Glutamatergic neuron (in vitro differentiated cells): ENCODE measurements at places on chromosomes 3 and 15.

- DNase-seq: no peak
Measured at GRCh38 chr15:55989383-55989782, 4.0 kb downstream of the NEDD4 start.

DNA sequence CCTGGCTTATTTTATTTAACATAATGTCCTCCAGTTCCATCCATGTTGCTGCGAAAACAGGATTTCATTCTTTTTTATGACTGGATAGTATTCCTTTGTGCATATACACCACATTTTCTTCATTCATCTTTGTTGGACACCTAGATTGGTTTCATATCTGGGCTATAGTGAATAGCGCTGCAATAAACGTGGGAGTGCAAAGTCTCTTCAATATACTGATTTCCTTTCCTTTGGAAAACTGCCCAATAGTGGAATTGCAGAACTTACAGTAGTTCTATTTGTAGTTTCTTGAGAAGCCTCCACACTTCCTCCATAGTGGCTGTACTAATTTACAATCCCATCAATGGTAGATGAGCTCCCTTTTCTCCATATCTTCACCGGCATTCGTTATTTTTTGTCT, 72.5 kb upstream of the KLHL25 start:
- DNase-seq: no peak

- no peak for DNase-seq
Measured at GRCh38 chr3:174333640-174334039, 525.5 kb upstream of the NAALADL2 start.

GRCh38 chr3:179227349-179227748, 23.6 kb downstream of the KCNMB3 start:
- DNase-seq: no peak

- DNase-seq: no peak
Measured at GRCh38 chr15:50452927-50453326, 28.7 kb downstream of the USP8 start.

DNA sequence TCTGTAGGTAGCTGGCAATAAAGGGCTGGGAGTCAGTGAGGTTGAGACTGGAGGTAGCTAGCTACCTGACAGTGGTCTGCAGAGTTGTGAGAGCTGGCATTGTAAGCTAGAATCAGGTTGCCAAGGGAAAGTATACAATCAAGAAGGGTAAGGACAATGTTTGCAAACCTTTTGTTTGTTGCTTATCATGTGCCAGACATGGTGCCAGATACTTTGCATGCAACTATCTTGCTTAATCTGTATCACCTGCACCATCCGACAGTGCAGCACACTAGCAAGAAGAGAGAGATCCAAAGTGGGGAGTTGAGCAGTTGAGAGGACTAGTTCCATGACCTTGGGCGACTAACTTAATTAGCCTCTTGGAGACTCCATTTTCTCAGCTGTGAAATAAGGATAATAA, 236.4 kb downstream of the PDCD6IP start:
- DNase-seq: no peak

DNA sequence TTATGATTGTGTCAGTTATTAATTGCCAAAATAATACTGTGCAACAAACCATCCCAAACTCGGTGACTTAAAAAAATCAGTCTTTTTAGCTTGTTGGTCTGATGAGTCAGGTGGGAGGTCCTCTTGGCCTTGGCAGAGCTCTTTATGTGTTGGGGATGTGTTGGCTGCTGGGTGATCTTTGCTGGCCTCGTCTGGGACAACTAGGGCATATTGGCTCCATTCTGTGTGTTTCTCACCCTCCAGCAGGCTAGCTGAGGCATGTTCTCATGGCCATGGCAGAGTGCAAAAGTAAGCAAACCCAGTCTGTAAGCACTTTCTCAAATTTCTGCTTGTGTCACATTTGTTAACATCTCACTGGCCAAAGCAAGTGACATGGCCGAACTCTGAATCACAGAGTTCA, 251.6 kb downstream of the RPLP1 start:
- DNase-seq: no peak

- no peak for DNase-seq
Measured at GRCh38 chr3:42898896-42899675, 6.9 kb upstream of the ZNF662 start.

- no peak for DNase-seq
Measured at GRCh38 chr3:45309876-45310275, 78.5 kb upstream of the LARS2 start.
